ENCODE measurements at places on chromosomes 3 and 15. TPM values are rescaled to one million over a fixed set of nuclear protein-coding genes. Genes with fewer than 3 reads are reported as not detected.

DNA sequence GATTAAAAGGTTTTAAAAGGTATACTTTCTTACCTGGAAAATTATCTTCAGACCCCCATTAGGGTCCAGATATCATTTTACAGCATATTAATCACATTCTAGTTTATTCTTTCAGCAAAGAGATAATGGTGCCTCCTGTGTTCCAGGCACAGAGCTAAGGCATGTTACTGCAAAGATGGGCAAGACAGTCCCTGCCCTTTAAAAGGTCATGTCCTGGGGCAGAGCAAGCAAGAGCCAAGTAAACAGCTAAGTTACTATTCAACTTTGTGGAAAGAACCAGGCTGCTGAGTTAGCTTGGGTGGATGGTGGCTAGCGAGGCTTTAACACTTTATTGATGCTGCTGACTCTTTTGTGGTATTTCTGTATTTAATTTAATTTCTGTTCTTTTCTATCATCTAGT is 75.0 kb downstream of the LRRC28 start:
- no peak for DNase-seq

GRCh38 chr3:153617463-153617862 is 455.4 kb downstream of the RAP2B start:
- no peak for DNase-seq

- peak; percentile 97 for DNase-seq
Observed at GRCh38 chr3:98022978-98023820, 11.9 kb downstream of the GABRR3 start.

ISL2 gene
- not detected for total RNA-seq

GRCh38 chr15:100735129-100736053 is 133.0 kb downstream of the ASB7 start:
- no peak for DNase-seq

DNA sequence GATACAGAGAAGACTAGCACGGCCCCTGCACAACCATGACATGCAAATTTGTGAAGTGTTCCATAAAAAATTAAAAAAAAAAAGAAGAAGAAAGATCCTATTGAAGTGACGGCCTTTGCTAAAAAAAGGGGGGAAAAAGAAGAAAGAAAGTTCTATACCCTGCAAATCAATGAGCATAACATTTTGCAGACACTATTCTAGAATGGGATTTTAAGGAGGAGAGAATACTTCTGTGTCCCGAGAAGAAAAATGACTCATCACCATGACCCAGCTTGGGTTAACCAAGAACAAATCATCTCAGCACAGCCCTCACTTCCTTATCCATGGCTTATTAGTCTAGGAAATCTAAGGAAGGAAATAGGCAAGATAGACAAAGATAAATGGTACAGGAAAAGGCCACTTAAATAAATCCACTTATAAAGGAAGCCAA is 7.4 kb upstream of the SH3BP5 start:
- no peak for DNase-seq

GRCh38 chr15:94229591-94230369 is 1.6 kb upstream of the MCTP2 start:
- no peak for DNase-seq

SKIL gene
- total RNA-seq, result 41.8 TPM

ZNF660 gene
- total RNA-seq, result 2.3 TPM

- no peak for DNase-seq
Observed at GRCh38 chr15:44033894-44034293, 161.2 kb downstream of the FRMD5 start.

- no peak for DNase-seq
Observed at GRCh38 chr3:49410846-49411534, 786 bp downstream of the RHOA start.

DNA sequence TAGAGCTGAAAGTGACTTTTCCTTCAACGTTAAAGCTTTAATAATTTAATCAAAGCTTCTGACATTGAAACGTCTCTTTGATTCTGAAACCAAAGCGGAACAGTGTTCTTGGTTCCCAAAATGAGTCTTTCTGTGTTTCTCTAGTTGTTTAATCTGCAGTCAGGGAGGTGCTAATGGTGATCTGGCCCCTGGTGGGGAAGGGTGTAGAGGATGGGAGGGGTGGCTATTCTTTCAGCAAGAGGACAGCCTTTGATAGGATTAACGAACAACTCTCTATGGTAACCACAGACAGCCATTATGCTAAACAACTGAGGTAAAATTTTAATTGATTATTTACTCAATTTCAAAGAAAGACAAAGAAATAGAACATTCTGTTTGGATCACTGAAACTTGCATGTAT is 79.9 kb upstream of the CADPS start:
- DNase-seq, result no peak

- no peak for DNase-seq
Observed at GRCh38 chr3:58074116-58074715, 66.0 kb downstream of the FLNB start.

GRCh38 chr3:134427400-134428111 is 53.3 kb upstream of the AMOTL2 start:
- DNase-seq, result peak; percentile 47

ONECUT1 gene
- total RNA-seq, result 0.29 TPM

- DNase-seq, result no peak
Observed at GRCh38 chr3:143478115-143478693, 358.6 kb downstream of the CHST2 start.

DNA sequence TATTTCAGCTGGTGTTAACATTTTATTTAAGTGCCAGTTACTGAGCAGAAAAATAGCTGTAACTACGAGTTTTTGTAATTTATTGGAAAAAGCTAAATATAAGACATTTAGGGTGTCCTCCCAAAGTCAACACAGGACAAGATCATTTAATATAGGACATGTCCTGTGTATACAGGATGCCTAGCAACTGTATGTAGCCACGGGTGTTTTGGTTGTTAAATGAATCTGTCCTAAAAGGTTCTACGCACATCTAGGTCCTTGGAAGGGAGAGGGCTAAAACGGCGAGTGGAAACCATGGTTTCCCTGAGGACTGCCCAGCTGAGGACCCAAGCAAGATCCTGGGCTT is 565 bp upstream of the ZNF621 start:
- no peak for DNase-seq

GPR149 gene
- not detected for total RNA-seq

NR1D2 gene
- 29.1 TPM for total RNA-seq

DNA sequence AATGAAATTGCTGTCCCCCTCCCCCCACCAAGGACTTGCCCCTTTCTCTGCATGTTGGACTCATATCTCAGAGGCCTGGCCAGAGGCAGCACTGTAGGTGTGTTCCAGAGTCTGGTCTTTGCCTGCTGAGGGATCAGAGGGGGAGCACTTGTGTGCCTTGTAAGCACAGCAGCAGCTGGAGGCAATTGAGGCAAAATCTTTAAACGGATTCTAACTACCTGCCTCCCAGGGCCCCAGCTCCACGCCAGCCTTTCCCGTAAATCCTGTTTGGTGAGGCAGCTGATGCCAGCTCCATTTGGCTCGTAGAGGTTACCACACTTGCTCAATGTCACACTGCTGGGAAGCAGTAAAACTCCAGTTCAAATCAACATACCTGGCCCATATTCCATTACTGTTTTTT is 2.3 kb upstream of the IDH2 start:
- no peak for DNase-seq

DNA sequence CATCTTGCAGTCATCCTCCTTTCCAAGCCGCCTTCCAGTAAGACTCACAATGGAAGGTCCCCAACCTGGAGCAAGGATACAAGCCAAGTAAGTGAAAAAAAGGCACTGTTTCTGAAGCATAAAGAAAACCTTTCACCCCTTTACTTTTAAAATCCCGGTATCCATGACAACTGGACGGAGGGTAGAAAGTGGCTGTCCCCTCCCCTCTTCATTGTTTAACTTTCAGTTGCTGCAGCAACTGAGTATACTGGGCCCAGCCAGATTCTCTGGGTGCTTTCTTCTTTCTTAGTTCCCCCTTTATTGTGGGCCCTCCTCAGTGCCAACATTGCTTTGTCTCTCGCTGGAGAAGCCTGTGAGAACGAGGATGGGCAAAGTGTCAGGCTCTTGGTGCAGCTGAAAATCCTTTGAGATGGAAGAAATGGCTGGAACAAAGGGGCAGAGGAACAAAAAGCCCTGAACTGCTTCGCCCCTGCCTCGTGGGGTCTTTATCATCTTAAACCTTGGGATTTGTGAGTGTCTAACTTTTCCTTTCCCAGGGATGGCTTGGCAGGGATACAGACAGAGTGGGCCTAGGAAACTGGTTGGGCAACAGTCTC is 224.0 kb upstream of the RGMA start:
- no peak for DNase-seq

DNA sequence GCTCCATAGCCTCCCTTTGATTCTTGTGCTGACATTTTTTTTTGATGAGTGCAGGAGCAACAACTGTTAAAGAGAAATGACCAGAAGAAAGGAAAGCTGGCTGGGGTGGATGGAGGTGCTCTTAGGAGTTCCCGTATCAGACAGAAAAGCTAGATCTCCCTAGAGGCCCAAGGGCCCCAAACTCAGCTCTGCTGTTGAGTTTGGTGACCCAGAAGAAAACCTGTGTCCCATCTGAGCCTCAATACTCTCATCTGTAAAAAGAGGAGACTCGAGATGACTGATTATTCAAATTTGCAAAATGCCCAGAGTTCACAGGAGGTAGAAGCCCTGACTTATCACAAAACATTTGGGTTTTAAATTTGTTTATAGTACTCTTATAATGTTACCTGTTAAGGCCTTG is 142.4 kb downstream of the TIGIT start:
- no peak for DNase-seq

ADGRG7 gene
- not detected for total RNA-seq

GRCh38 chr15:92600856-92601255 is 54.7 kb downstream of the FAM174B start:
- no peak for DNase-seq

DNA sequence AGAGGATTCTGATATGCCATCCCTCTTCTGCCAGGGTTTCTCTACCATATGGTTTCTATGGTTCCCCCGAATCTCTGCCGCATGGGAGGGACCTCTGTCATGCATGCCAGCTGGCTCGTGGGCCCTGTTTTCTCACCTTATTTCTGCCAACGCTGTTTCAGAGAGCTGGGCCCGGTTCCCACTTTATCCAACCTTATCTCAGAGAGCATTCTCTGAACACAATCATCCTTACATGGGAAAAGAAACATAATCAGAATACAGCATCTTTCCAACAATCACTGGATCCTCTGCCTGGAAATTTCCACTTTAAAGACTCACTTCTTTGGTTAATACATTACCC is 234.5 kb upstream of the ZBTB20 start:
- peak; percentile 86 for DNase-seq

ROPN1 gene
- total RNA-seq, result 0.79 TPM

DNA sequence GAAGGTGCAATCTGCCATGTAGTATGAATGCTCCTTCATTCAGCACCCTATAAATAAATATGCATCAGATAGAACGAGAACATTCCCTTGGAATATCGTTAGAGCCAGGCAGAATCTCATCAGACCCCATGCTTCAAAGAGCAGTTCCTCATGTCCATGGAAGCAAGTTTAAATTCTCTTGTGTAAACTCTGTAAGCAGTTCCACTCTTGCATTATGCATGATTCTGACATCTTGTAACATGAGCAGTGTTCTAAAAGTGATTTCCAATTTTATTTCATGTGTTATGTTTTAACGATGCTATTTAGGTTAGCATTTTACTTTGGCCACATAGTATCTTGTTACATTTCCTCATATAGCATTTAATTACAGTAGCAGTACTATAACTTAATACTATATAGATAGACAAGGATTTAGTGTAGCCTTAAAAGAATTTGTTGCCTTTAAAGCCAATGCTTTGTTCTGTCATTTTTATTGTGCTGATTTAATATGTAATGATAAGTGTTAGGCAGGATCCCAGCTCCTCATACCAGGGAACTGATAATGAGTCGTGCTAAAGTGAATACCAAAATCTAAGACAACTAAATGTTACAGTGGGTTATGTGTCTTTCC is 161.2 kb upstream of the NECTIN3 start:
- no peak for DNase-seq

C3orf80 gene
- 0.40 TPM for total RNA-seq

KLF15 gene
- total RNA-seq, result 24.0 TPM

CFAP92 gene
- total RNA-seq, result 0.63 TPM

- no peak for DNase-seq
Observed at GRCh38 chr15:31169558-31169957, 68.0 kb upstream of the TRPM1 start.

DNA sequence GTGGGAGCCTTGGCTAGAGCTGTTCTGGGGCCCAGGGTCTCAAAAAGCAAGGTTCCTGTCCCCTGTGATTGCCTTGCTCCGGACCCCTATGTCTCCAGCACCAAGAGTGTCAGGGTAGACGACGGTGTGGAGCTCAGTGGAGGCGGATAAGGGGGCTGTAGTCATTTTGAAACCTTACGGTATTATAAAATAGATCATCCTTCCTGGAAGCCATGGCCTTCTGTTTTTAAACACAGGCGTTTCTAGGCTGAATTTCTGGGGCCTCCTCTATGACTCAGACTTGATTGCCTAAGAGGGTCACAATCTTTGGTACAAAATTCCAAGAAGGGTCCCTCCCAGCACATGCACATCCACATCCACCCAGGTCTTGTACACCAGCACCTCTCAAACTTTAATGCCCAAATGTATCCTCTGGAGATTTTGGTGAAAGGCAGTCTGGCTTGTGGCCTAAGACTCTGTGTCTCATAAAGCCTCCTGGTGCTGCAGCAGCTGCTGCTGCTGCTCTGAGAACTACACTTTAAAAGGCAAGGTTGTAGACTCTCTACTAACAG is 70.5 kb upstream of the XCR1 start:
- DNase-seq, result no peak

DNA sequence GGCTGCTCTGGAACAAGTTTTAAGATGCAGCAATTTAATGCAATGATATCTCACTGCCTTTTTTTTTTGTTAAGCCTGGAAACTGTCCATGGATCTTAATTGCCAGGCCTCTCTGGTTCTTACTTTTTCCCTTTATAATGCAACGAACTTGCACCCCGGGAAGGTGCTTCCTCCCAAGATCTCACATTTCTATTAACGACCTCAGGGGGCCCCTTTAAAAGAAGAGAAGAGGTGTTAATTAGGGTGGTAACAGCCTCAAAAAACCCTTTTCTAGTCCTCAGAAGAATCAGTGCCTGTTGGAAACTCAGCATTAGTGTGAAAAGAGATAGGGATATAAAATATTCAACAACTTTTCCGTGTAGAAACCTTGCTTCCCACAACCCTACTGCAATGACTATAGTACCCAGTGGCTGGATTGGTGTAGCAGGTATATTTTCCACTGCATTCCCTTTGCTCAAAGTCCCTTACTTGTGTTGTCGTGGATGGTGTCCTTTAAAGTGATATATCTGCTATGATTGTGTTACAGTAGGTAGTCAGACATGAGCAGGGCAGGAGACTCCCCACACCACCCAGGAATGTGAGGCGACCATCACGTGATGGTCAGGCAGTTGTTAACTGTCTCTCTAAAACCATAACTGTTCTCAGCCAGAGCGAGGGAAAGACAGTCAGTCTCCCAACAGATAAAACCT is 121.8 kb downstream of the CTNNB1 start:
- no peak for DNase-seq

Measured in right cardiac atrium (tissue), 5 donors.